NCI-H1694 treated with DMSO at 0.1 percent for 48 hours (cell line): ENCODE measurements at places on chromosomes 4 and X.

- DNase-seq, result no peak
These were observed 7.2 kb downstream of the GTPBP6 start for GRCh38 chrX:311156-312129.

GRCh38 chr4:4338210-4339001, 48.4 kb downstream of the ZBTB49 start:
- DNase-seq, result no peak

DNA sequence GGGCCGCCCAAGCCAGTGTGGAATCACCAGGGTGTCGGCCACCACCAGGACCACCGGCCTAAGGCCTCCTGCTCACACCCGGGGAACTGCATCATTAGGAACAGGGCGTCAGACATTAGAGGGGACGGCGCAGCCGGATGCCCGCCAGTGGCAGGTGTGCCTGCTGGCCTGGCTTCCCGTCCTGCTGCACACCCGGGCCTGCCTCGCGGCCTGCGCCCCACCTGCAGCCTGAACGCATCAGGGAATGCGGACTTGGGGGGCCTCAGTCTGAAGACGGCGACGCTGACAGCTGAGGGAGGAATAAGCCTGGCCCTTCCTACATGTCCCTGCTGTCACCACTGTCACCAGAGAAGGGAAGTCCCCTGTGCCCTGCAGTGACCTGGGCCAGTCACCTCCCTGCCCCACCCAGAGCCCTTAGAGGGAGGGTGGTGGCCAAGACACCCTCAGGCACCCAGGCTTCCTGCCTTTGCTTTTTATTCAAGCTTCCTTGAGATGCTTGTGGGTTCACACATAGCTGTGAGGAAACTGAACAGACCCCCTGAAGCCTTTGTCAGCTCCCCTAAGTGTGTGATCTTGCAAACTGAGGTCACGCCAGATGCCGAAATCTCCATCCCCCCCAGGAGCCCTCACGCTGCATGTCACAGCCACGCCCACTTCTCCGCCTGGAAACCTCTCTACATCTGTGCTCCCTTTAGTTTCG, 3.2 kb downstream of the DGKQ start:
- DNase-seq, result no peak

DNA sequence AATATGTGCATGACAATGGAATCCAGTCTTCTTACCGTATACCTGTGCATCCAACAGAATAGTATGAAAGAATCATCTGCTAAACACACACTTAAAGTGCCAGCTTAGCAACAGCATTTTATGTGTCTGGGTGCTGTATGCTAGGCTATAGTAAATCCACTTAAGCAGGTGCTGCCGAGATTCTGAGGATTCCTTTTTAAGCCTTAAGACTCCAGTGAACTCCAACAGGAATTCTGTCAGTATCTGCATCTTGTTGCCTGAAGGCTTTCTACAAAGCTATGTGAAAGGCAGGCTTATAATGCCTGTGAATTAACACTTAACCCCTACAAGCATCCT, 1076.4 kb upstream of the PABPC4L start:
- DNase-seq, result no peak

- no peak for DNase-seq
These were observed 740.9 kb downstream of the ARAP2 start for GRCh38 chr4:35503435-35503834.

DNA sequence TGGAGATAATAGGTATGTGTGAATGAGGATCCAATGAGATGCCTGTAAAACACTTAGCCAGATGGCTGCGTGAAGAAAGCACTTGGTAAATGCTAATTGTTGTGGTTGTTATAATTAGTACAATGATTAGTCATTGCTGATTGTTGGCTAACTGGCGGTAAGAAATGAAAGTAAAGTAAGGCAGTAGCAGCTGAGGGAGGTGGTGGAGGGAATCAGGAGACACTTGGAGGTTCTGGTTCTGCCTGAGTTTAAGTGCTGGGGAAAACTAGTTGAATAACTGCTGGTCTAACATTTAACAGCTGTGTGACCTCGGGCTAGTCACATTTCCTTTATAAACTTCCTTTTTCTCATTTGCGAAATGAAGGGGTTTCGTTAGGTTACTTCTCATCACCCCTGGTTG, 30.9 kb downstream of the CD38 start:
- no peak for DNase-seq

- DNase-seq, result no peak
These were observed 1.5 kb downstream of the SLC26A1 start for GRCh38 chr4:991451-992296.

DNA sequence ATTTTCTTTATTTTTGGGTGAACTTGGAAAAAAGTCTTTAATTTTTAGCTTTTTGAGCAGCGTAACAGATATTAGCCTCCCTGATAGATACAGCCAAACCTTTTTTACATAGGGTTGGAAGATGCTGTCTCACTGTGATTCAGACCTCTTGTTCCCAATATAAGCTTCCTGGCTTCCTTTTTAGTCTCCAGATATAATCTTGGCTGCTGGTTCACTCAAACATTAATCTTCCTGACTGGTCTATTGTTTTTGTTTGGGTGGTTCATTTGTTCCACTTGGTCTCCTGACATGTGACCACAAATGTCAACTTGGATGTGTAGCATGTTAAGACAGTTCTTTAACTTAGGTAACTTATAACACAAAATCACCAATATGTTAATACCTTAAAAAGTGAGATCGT, 23.0 kb downstream of the RPA4 start:
- DNase-seq, result no peak
